Activated CD8-positive, alpha-beta memory T cell treated with anti-CD3 and anti-CD28 coated beads for 24 hours (primary cell): ENCODE measurements at places on chromosomes 4 and X.

DNA sequence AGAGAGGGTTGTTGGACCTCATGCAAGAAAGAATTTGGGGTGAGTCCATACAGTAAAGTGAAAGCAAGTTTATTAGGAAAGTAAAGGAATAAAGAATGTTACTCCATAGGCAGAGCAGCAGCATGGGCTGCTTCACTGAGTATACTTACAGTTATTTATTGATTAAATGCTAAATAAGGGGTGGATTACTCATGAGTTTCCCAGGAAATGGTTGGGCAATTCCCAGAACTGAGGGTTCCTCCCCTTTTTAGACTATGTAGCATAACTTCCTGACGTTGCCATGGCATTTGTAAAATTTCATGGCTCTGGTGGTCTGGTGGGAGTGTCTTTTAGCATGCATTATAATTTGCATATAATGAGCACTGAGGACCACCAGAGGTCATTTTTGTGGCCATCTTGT is 16.7 kb downstream of the PPP4R3C start:
- no peak for DNase-seq

GRCh38 chrX:132778917-132779316 is 179.5 kb downstream of the HS6ST2 start:
- DNase-seq: no peak

DNA sequence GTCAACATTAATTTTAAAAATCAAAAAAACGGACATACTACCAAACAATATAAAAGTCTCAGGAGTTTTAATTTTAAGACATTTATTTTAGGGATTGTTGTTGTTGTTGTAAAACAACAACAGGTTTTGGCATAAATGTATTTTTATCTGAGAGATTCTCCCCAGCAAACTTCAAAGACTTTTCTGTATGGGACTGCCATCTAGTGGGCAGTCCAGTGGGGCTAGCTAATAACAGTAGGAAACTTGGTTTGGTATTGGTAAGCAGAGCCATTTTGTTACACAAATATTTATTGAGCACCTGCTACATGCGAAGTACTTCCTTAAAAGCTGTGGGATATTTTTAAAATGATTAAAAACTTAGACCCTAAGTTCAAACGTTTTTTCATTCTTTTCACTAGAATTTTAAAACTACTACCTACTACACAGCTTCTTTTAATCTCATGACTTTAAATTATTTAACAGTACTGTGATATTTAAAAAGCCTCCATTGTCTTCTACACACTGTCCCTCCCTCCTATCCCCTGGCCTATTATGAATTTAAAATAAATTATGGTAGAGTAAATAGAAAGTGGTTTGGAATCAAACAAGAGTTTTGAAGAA is 1028.4 kb upstream of the INTU start:
- no peak for DNase-seq

- DNase-seq: no peak
These were observed 171.9 kb upstream of the PGRMC2 start for GRCh38 chr4:128459547-128459946.

DNA sequence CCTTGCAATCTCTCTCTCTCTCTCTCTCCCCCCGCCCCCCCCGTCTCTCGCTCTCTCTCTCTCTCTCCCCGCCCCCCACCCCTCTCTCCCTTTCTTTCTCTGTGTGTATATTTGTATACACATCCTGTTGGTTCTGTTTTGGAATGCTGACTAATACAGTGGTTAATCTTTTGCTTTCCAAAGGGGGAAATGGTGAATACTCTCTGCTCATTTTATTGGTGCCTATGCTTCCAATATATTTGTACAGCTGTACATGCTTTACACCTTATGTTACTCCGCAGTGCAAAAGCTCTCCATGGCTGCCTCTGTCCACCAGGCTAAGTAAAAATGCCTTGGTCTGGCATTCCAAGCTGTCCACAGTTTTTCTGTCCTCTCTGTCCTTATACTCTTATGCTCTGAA is 158.8 kb downstream of the RBMX2 start:
- no peak for DNase-seq

DNA sequence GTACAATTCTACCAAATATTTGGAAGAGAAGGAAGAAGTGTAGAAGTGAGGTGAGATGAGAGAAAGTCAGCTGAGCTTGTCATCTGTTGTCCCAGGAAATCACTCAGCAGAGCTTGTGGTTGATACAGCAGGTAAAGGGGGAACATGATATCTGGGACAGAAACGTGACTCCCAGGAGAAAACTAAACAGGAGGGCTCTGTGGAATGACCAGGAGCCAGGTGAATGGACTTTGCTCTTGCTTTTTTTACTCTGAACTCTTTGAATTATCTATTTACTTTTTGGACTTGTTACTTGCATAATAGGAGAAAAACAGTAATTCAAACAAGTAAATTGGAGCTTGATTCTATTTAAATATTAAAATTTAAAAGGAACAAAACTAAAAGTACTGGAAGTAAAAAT is 555.6 kb upstream of the FRG1 start:
- DNase-seq: no peak

DNA sequence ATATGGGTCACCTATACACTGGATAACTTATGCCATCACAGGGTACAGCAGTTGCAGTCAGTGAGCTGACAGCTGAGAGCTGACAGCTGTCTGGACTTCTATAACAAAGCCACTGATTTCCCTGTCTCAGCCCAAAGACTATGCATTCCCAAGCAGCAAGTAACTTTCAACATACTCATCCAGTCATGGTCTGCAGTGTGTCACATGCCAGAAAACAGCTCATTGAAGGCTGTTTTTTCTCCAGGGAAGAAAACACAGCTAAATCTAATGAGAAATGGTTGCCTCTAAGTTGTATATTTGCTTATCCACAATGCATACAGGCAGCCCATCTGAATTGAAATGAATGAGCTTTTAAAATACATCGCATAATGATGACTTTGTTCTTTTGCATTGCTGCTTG is 6.3 kb downstream of the KIAA1210 start:
- no peak for DNase-seq

DNA sequence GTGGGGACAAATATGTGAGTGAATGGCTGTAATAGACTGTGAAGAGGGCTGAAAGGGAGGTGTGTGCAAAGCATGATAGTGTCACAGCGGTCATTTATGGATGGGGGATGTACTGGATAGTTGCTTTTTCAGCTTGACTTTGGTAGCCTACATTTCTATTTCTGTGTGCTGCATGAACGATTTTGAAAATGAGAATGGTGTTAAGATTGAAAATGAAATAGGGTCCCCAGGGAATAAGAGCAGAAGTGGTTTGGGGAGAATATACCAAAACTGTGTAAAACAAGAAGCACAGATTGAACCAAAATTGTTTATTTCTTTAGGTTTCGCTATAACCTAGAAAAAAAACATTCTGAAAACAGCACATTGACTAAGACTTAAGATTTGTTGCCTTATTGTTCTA is 58.8 kb upstream of the CLNK start:
- DNase-seq: no peak

- DNase-seq: no peak
These were observed 440.6 kb upstream of the HS3ST1 start for GRCh38 chr4:11869191-11869870.

DNA sequence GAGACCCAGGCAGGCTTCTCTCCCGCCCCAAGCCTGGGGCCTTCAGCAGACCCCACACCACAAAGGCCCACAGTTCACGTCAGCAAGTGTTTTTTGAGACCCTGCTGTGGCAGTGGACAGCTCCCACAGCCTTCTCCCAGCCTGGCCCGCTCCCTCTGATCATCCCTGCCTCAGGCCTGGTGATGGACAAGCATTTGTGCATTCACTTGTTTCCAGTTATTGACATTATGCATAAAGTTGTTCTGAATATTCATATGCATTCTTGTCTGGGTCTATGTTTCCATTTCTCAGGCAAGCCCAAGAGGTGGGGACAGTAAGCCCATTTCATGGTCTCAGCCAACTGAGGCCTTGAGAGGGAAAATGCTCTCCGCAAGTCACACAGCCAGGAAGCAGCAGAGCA is 14.7 kb downstream of the TRO start:
- no peak for DNase-seq

DNA sequence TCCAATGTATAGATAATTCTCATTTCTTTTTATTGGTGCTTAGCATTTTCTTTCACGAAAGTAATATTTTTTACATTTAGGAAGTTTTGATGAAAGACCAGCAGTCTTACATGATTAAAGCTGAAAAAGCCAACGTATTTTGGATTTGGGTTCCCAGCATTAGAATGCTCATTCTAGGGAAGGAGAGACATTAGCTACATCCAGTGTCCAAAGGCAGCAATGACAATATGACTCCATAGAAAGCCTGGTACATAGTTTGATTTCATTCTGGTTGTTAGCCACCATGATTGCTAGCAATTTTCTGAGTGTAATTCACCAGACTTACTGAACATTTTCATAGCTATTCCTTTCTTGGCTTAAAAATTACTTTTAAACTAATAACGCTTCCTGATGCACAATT is 1397.5 kb downstream of the PCDH7 start:
- DNase-seq: no peak

DNA sequence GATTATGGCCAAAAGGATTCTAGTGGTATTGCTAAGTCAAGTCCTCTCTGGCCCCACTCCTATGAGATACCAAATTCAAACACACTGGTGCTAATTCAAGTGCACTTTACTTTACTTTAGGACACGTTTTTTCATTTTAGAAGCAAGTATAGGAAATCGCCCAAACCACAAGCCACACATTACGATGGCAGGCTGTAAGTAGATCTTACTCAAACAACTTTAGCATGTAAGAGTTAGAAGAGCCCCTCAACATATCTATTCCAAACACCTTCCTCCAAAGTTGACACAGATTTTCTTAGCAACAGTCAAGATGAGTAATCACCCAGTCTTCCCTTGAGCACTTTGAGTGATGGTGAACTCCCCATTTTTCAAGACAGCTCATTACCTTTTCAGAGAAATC is 43.6 kb downstream of the DRD5 start:
- no peak for DNase-seq

GRCh38 chr4:110628663-110629213 is 5.9 kb upstream of the PITX2 start:
- DNase-seq: no peak

DNA sequence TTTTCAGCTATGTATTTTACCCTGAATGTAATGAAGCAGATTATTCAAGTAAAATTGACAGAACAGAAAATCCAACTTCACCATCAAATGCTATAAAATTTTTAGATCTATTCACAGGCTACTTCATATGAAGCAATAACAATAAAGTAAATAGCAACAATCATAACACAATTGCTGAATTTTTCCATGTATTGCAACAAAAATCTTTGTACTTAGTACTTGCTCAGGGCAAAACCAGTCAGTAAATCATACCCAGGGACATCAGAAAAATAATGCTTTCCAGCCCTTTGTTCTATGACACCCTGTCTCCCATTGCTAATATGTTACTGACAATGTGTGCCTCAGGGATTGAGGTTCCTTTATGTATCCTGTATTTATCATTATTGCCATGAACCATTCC is 15.5 kb downstream of the TNIP3 start:
- no peak for DNase-seq

DNA sequence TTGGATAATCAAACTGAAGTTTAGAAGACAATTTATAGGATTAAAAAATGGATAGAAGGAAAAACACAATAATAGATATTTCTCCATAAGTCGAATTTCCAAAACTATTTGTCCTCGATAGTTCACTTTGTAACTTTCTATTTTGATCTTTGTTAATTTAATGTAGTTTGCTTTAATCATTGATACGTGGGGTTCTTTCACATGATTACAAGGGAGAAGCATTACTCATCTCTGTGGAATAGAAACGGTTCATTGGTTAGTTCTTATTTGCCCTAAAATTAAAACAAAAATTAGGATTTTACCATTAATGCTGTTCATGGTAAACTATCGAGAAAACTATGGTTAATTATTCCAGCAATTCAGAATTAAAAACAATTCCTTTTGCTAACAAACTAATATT is 2.1 kb downstream of the TET2 start:
- DNase-seq: no peak

DNA sequence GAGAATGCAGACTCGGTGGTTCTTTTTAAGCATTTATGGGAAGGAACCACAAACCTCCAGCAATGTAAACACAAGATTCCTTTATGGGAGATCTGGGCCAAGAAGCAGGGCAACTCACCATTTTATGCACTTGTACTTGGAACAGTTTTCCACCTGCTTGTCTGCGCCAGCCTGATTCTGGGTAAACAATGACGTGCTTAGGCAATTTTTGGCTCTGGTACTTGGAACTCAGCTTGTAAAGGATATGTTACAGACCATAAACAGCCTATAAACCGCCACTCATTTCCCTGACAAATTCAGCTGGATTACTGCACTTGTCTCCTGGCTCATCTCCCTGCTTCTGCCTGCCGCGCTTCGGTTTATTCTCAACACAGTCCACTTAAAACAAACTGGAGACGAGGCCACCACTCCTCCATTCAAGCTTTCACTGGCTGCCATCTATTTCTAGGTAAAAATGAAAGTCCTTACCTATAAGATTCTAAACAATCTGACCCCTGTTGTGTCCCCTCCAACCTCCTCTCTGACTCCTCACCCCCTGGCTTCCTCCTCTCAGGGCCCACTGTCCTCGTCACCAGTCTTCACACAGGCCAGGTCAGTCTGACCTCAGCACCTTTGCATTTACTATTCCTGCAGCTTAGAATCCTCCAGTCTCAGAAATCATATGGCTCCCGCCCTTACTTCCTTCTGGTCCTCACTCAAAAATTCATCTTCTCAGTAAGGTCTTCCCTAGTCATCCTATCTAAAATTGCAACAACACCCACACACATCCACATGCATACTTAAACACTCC is 205.9 kb upstream of the GALNT7 start:
- no peak for DNase-seq

- DNase-seq: no peak
These were observed 665 bp downstream of the RBM41 start for GRCh38 chrX:107117993-107118321.

DNA sequence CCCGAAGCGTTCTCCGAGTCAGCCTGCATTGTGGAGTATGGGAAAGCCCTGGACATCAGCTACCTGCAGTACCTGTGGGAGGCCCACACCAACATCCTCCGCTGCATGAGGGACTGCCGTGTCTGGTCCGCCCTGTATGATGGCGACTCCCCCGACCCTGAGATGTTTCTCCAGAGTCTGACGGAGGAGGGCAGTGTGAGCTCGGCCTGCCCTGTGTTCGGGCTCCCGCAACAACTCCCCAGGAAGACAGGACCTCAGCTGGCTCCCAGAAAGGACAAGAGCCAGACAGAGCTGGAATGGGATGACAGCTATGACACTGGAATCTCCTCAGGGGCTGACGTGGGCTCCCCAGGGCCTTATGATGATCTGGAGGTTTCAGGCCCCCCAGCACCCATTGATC is 111.3 kb downstream of the GATB start:
- no peak for DNase-seq

GRCh38 chrX:132486599-132487178 is 2.1 kb downstream of the MBNL3 start:
- DNase-seq: no peak

GRCh38 chrX:21289232-21289631 is 85.0 kb upstream of the CNKSR2 start:
- DNase-seq: no peak

- DNase-seq: no peak
These were observed 333.5 kb downstream of the BMPR1B start for GRCh38 chr4:95091272-95091671.

DNA sequence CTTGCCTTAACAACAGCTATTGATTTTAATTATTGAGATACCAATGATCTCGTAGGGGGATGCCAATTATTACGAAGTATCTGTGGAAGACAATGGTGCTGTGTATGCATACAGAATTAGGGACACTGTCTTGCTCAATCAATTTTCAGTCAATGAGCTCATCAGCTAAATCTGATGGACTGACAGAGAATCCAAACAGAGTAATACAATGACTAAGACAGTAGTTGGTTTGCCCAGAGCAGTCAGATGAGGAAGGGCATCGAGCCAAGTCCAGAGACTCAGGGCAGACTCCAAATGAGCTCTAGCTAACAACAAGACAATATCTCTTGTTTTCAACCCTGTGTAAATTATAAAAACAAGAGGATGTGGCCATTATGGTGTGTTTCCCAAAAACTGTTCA is 14.7 kb upstream of the GSX2 start:
- no peak for DNase-seq
